ENCODE measurements at places on chromosomes 5 and 9. TPM values are rescaled to one million over a fixed set of nuclear protein-coding genes. Genes with fewer than 3 reads are reported as not detected.
A peak's percentile ranks its signal among the peaks of the same experiment; 100 is the strongest.

DNA sequence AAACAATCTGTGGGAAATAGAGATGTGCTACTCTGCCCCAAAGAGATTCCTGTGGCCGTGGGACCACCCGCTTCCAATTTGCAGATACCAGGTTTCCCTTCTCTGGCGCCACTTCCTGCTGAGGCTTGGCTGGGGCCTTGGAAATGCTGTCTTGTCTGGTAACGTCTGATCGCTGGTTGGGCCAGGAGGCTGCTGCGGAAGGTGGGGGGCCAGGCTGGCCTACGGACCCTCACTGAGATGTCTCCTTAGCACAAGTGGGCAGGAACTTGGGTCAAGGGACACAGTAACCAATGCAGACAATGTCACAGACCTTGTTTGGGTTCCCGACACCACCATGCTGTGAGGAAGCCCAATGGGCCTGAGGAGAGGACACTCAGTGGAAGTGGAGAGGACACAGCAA lies 31.7 kb upstream of the IRX4 start:
- H3K4me1 ChIP-seq, result no peaks in the 10 kb centered on the region
- no peak overlapping the region for H3K27ac ChIP-seq
- DNase-seq, result no peak
- no peak overlapping the region for H3K4me3 ChIP-seq

Gene ACER2
- total RNA-seq, result 11.6 TPM

Gene NPR3
- total RNA-seq, result 0.07 TPM

- no peaks in the 10 kb centered on the region for H3K27me3 ChIP-seq
- H3K36me3 ChIP-seq, result no peaks in the 10 kb centered on the region
- no peak overlapping the region for H3K27ac ChIP-seq
- no peaks in the 10 kb centered on the region for H3K4me1 ChIP-seq
- no peak for DNase-seq
Observed at GRCh38 chr9:111986035-111986556, 89.5 kb downstream of the UGCG start.

Gene ANKHD1
- total RNA-seq, result 119 TPM

Gene NUTM2F
- total RNA-seq, result 0.45 TPM

DNA sequence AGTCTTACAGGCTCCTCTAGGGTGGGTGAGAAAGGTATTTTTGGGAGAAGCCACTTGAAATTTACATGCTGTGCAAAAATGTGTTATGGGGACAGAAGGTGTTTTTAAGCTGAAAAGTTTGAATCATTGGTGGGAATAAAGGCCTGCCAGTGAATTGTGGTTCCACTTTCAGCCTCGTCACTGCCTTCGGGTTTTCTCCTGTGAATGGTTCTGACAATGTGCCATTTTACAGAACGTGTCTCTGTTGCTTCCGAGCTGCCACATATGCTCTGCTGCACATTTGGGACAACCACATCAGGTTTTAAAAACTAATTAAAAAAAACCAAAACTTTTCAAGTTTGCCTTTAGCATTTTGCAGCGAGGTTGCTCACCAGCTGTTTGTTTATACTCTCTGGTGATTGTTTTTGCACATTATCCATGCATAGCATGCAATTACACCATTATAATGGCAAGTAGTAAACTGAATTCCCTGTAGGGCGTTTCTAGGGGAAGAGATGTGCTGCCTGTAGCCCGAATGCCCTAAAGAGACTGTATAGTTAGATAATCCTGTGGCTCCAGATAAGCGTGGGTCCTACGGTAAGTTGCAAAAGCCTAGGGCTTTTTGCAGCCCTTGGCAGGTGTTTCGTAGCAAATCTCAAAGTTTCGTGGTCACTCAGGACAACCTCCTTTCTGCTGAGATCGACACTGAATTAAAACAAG lies 40.1 kb upstream of the SUB1 start:
- H3K4me1 ChIP-seq, result no peaks in the 10 kb centered on the region
- no peaks in the 10 kb centered on the region for H3K36me3 ChIP-seq
- H3K4me3 ChIP-seq, result no peak overlapping the region

Gene N4BP3
- 58.2 TPM for total RNA-seq

DNA sequence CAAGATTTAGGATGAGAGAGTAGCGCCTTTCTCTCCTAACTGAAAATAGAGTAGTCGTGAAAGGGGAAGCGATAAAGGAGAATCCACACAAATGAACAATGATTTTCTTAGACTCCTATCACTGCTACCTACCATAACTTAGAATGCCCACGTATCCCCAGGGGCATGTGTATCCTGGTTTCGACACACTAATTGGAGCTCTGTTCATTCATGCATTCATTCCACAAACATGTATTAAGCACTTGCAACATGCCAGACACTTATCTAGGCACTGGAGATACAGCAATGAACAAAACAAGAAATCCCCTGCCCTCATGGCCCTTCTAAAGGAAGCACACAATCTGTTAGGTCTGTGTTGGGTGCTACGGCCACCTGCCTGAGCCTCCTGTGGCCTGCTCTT lies 40.0 kb downstream of the ARL15 start:
- H3K27ac ChIP-seq, result no peak overlapping the region
- no peaks in the 10 kb centered on the region for H3K27me3 ChIP-seq
- DNase-seq, result no peak
- H3K36me3 ChIP-seq, result no peaks in the 10 kb centered on the region
- no peak overlapping the region for H3K4me3 ChIP-seq
- peaks cover 6% of the 10 kb centered on the region for H3K4me1 ChIP-seq

DNA sequence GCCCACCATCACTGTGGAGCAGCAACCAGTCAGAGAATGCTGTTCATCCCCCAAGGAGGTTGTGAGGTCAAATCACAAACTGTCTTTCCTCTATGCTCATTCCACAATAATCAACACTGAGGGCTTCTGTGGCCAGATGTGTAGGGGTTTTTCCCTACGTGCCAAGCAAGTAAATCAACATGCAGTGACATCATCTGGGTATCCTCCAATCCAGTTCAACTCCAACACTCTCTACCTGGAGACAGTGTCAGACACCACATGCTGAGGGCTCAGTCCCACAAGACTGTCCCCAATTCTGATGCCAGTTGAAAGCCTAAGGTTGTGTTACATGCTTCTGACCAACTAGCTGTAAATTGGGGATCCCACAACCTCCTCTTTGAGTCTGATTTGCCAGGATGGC lies 57.3 kb upstream of the DMRT1 start:
- peaks cover 30% of the 10 kb centered on the region for H3K4me1 ChIP-seq
- H3K27me3 ChIP-seq, result no peaks in the 10 kb centered on the region
- no peak overlapping the region for H3K27ac ChIP-seq
- no peaks in the 10 kb centered on the region for H3K36me3 ChIP-seq

Gene SETD9
- total RNA-seq, result 19.3 TPM

GRCh38 chr5:167573370-167574127 lies 717.9 kb upstream of the WWC1 start:
- peaks cover 6% of the 10 kb centered on the region for H3K27me3 ChIP-seq
- H3K27ac ChIP-seq, result peak overlapping the region; percentile 87
- peak; percentile 94 for DNase-seq
- H3K4me1 ChIP-seq, result peaks cover 73% of the 10 kb centered on the region
- peak overlapping the region; percentile 55 for H3K4me3 ChIP-seq

Gene ZFAND5
- total RNA-seq, result 216 TPM

GRCh38 chr5:126970517-126971017 lies 59.8 kb downstream of the MARCHF3 start:
- DNase-seq, result no peak
- no peak overlapping the region for H3K4me3 ChIP-seq
- no peaks in the 10 kb centered on the region for H3K27me3 ChIP-seq
- H3K36me3 ChIP-seq, result no peaks in the 10 kb centered on the region

DNA sequence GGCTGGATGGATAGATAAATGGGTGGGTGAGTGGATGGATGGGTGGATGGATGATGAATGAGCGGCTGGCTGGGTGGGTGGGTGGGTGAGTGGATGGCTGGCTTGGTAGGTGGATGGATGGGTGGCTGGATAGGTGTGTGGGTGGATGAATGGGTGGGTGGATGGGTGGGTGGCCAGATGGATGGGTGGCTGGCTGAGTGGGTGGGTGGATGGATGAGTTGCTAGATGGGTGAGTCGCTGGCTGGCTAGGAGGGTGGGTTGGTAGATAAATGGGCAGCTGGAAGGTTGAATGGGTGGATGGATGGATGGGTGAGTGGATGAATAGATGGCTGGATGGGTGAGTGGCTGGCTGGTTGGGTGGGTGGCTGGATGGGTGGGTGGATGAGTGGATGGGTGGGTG lies 27.9 kb upstream of the CEP72 start:
- no peak overlapping the region for H3K27ac ChIP-seq
- peaks cover 4% of the 10 kb centered on the region for H3K4me1 ChIP-seq
- DNase-seq, result no peak
- H3K4me3 ChIP-seq, result no peak overlapping the region
- no peaks in the 10 kb centered on the region for H3K27me3 ChIP-seq
- no peaks in the 10 kb centered on the region for H3K36me3 ChIP-seq

GRCh38 chr5:9547122-9547947 lies 1.5 kb upstream of the SEMA5A start:
- peaks cover 12% of the 10 kb centered on the region for H3K4me1 ChIP-seq
- H3K27me3 ChIP-seq, result no peaks in the 10 kb centered on the region
- peak overlapping the region; percentile 95 for H3K4me3 ChIP-seq
- peak; percentile 63 for DNase-seq
- H3K27ac ChIP-seq, result no peak overlapping the region

GRCh38 chr9:39108145-39108544 lies 179.8 kb downstream of the CNTNAP3 start:
- no peaks in the 10 kb centered on the region for H3K4me1 ChIP-seq
- H3K36me3 ChIP-seq, result no peaks in the 10 kb centered on the region
- no peaks in the 10 kb centered on the region for H3K27me3 ChIP-seq
- no peak overlapping the region for H3K4me3 ChIP-seq
- no peak for DNase-seq
- no peak overlapping the region for H3K27ac ChIP-seq

Gene ENTREP1
- 11.6 TPM for total RNA-seq
